ENCODE measurements at places on chromosomes 5 and 9. TPM values are rescaled to one million over a fixed set of nuclear protein-coding genes. Genes with fewer than 3 reads are reported as not detected.

DNA sequence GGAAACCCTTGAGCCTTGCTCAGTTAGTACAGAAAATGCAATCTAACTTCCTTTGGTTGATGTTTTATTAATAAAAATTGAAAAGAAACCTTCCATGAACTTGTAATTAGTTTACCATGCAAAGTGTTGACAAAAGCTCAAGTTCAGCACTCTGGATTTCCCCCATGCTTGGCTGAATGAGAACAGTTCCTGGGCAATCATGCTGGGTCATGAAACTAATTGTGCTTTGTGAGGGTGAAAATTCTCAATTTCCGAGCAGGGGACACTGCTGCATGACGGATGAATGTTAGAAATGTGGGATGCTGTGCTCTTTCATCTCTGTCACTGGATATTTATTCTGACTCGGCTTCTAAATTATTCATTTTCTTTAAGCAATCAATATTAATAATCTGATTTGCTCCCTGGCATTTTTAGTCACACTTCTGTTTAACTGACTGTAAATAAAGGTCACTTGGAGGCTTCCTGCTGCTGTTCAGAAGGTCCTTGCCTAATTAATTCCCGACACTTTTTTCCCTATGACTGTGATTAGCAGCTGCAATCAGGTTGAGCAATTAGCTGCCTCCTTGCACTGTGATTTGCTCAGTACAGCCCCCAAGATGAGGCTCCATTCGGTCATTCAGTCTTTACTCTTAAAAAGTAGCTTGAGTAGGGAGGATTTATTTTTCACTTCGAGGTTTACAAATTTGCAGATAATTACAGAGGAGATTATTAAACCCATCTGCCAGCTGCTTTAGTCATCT is 678.1 kb upstream of the ZNF608 start:
- no peak for DNase-seq

DNA sequence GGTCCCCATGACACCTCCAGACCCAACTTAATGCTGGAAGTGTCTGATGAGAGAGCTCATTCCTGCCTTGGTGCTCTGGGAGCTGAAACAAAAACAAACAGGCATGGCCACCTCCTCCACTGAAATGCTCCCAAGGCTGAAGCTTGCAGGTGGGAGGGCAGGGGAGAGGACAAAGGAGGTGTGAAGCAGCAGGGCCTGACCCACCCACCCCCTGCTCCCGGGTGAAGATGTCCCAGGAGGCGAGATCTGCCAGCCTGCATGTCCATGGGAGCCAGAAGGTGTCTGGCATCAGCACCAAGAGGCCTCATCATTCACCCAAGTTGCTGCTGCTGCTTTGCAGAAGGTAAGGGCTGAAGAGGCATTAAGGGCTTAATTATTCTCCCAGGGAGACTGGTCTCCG is 4.2 kb upstream of the CCIN start:
- DNase-seq = no peak

GRCh38 chr5:173625261-173625660 is 8.8 kb upstream of the BOD1 start:
- no peak for DNase-seq

GRCh38 chr9:69755205-69755604 is 4.6 kb downstream of the PTAR1 start:
- no peak for DNase-seq

- DNase-seq = peak; percentile 86
Observed at GRCh38 chr9:132575005-132575609, 7.3 kb upstream of the BARHL1 start.

DNA sequence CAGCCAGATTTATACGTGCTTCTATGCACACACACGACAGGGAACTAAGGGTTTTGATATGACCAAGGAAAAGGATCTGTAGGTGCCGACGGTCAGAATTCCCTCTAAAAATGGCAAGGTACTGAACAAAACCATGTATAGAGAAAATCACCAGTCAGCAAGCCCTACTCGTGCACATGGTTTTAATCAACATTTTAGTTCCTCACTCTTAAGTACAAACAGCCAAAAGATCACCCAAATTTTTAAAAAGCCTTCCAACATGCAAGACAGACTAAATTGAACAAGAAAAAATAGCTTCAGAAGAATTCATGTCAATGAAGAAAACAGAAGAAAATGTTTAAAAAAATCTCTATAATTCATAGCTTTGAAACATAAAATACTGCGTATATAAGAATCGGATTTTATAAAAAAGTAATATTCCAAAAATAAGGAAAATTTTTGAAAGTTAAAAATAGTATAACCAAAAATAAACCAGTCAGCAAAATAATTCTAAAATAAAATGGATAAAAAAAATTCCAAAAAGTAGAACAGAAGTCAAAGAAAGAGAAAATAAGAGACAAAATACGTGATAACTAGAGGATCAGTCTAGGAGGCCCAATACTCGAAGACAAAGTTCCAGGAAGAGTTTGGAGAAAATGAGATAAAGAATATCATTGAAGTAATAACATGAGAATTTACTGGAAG is 43.0 kb upstream of the KCNV2 start:
- no peak for DNase-seq

- DNase-seq = no peak
Observed at GRCh38 chr5:107072967-107073366, 597.8 kb downstream of the EFNA5 start.

- no peak for DNase-seq
Observed at GRCh38 chr9:38445154-38446043, 21.1 kb upstream of the IGFBPL1 start.

Gene ANKRD34B
- total RNA-seq = not detected

Gene IL7R
- total RNA-seq = 1.3 TPM

Gene UGT3A1
- not detected for total RNA-seq
